Activated CD4-positive, alpha-beta T cell treated with anti-CD3 and anti-CD28 coated beads for 24 hours (primary cell): ENCODE measurements at places on chromosomes 13 and 19.

DNA sequence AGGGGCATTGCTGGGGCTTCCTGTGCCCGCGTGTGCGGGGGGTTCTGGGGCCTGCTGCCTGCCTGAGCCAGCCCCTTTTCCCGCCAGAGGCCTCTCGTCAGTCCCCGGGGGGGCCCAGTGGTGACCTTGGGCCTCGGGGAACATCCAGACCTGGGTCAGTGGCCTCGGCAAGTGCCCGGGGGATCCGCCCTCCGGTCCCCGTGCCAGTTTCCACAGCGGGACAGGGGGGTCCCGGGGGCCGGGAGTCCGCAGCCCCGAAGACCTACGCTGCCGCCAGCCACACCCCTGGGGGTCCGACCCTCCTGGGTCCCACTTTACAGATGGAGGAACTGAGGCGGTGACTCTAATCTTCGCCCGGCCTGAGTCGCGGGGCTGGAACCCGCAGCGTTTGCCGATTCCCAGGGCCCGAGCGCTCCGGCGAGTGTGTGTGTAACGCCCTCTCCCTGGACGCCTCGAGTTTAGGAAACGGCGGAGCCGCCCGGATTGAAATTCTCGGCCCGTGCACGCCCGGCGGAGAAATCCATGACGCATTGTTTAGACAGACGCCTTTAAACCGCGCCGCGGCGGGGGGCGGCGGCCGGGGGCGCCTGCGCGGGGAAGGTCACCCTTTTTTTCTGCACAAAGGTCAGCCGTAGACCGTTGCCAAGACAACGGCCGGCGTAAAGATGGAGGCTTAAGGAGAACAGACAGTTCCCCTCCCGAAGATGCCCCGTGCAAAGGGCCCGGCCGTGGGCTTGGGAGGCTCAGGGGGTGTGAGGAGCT is 39.3 kb downstream of the EFNA2 start:
- DNase-seq: peak; percentile 15

DNA sequence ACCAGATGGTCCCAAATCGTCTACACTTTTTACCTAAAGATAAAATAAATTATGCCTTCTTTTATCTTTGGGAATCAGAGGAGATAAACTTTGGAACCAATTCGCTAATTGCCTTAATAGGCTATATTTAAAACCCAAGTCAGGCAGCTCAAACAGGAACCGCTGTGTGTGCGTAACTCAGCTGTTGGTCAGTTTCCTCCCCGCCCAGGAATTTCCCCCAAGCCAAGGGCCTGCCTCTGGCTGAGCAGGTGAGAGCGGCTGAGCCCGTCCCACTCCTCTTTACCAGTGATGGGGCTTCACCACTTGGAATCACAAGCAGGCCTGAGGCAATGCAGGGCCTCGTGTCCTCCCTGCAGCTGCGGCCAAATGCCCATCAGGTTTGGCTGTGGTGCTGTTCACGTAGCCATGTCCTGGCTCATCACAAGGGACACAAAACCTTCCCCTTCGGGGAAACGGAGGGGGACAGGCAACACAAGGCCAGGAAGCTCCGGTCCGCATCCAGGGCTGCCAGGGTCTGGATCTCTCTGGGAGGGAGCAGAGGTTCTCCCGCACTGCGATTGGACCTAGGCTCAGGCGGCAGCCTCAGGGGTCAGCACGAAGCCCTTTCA is 503 bp upstream of the SLC7A9 start:
- DNase-seq: no peak

GRCh38 chr13:113765564-113765910 is 6.5 kb downstream of the TMEM255B start:
- no peak for DNase-seq

DNA sequence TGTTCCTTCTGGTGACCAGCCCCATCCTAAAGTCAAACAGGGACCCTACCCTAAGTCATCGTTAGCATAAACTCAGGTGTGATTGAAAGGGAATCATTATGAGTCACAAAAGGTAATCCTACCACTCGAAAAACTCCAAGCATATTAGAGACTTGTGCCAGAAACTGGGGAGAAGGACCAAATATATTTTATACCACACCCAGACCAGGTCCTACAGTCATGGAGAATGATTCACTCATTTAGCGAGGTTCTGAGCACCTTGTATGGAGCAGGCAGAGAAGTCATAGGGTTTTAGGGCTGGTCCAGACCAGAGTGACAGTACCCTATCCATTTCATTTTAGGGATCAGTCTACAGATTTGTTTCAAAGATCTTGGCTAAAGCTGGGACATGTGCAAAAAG is 149.5 kb downstream of the SLC7A1 start:
- no peak for DNase-seq

GRCh38 chr13:52450012-52450792 is at the start of gene VPS36:
Gene VPS36, minus strand, starts transcription at chr13:52450634. Its CDS starts 40 bp downstream, at chr13:52450594.
- peak; percentile 95 for DNase-seq
